LHCN-M2 (cell line): ENCODE measurements at places on chromosomes 1 and 21.

GRCh38 chr1:56413671-56414199 is 165.6 kb downstream of the PLPP3 start:
- DNase-seq = peak; percentile 25

DNA sequence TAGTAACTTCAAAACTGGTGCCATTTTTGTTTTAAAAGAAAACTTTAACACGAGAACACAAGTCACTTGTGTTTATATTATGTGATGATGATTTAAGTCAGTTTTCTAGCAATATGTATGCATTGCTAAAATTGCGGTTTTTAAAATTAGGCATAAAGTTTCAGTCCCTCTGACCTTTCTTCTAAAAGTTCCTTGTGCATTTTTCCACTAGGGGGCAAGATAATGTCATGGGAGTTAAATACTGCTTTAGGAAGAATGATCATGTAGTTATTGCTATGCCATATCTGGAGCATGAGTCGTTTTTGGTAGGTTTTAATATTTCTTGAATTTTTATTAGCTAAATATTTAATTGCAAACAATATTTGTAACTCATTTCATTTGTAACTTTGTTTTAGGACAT is 10.7 kb downstream of the CDC7 start:
- peak; percentile 47 for DNase-seq

GRCh38 chr21:46253610-46254124 is 25.1 kb upstream of the LSS start:
- peak; percentile 20 for DNase-seq

DNA sequence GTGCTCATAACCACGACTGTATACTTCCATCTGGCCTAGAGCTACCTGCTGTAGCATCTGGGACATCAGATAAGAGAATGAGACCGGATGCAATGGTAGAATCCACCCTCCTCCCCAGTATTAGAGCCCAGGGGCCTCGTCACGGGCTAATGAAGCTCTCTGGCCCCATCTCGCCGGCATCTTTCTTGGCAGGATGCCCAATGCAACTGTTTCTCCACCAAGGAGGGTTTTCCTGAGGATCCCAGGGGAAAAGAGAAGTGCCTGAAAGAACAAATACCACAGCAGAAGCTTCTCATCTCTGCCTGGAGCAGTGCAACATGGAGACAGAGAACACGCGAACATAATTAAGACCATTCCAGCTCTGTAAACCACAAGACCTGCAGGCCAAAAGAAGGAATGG is 80.0 kb downstream of the VWA5B1 start:
- DNase-seq = no peak

DNA sequence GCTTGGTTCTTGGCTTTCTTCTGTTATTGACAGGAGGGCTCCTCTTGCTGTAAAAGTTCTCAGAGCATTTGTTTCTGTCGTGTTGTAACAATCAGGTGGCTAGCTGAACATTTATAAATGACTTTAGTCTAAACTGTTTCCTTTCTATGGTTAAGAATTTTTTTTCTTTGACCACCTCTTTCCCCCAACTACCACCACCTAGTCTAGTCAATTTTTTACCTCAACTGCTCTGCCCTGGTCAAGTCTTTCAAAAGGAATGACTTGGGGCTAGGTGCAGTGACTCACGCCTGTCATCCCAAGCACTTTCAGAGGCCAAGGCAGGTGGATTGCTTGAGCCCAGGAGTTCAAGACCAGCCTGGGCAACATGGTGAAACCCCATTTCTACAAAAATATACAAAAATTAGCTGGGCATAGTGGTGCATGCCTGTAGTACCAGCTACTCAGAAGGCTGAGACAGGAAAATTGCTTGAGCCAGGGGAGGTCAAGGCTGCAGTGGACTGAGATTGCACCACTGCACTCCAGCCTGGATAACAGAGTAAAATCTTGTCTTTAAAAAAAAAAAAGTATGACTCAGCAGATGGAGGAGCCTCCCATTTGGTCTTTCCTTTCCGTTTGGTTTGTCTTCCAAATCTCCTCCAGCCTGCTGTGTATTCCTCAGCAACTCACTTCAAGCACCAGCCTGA is 40.7 kb downstream of the MAP3K21 start:
- no peak for DNase-seq

DNA sequence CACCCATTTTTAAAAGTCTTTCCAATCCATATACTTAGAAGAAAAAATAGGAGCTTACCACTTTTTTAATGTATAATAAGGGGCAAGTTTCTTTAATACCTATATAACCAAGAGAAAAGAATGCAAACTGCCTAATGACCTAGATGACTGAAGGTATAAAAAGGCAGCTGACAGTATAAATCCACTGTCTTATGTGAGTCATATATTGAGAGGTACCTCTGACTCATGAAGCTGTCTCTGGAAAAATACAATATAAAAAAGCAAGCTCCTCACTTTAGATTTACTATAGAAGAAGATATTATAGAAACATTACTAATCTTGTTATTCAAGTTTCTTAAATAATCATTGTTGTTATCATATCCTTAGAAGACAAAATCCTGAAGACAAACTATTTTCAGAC is 144.2 kb downstream of the VAV3 start:
- peak; percentile 67 for DNase-seq

GRCh38 chr1:231310391-231310934 is 27.2 kb downstream of the EXOC8 start:
- DNase-seq = no peak

DNA sequence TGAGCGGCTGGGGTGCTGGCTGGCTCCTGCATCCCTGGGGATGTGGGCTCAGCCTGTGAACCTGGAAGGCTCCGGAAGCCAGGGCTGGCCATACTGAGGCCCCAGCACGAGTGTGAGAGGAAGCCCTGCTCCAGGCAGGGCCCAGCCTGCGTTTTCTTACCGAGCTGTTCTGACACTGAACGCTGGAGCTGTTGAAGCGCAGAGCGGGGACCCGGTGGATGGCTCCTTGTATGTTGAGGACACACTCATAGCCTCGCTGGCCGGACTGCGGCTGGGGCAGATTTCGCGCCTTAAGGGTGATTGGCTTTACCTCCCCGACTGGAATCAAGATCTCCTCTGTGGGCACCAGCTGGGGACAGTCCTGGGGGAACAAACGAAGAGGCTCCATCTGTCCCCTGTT is 160.0 kb downstream of the PLXNA2 start:
- no peak for DNase-seq
